ENCODE measurements at places on chromosomes 11 and 22.

- DNase-seq: no peak
These were observed 3.4 kb upstream of the RCOR2 start for GRCh38 chr11:63920126-63920938.

- DNase-seq: no peak
These were observed 9.7 kb downstream of the MS4A12 start for GRCh38 chr11:60502221-60502775.

- no peak for DNase-seq
These were observed 214.3 kb downstream of the KCNA4 start for GRCh38 chr11:29802522-29802921.

- DNase-seq: no peak
These were observed 33.3 kb upstream of the MYEOV start for GRCh38 chr11:69260622-69261021.

DNA sequence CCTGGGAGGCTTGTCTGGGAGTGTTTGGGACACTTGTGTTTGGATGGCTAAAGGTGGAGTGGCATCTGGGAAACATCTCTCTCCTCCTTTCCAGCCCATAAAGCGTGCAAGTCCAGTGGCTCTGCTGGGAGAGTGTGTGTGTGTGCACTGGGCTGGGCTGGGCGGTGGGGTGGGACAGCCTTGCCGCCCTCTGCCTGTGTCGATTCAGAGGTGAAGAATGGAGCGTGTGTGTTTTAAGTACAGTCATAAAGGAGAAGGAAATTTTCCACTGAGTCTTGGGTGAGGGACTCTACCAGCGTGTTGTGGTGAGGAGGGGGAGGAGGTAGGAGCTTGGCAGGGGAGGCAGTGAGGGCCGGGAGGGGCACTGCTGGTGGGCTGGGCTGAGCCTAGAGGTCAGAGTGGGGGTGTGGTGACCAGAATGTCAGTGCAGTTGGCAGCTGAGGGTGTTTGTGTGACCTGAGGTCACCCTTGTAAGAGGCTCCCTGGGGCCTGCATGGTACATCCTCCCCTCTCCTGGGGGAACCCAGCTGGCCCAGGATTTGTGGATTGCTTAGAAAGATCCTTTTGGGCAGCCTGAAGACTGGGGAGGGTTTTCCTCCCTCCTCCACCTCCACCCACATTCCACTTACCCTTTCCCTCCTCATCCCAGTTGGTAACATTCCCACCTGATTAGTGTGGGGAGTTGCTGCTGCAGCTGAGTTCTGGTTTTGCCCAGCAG, 1.7 kb downstream of the TIMP3 start:
- DNase-seq: peak; percentile 26

DNA sequence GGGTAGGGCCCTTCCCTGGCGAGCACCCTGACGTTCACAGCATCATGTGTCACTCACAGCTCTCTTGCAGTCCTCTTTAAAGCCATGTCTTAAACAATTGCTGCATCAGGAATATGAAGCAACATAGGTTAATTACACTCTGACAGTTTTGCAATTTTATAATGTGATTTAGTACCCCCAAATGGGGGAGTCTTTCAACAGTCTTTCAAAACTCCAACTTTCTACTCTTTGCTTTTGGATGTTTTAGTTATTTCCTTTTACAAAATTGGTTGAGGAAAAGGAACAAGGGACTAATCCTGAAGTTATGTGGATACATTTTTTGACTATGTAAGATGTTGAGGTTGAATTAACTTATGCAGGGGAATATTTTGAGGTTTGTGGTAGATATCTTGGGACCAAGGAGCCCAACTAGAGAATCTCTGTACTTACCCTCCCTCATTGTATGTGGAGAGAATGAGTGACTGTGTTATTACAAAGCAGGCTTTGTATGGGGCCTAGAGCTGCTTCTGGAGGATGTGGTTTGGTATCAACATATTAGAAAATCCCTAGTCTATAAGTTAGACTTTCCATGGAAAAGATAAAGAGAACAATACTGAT, at the start of gene MMP8:
TSS of gene MMP8 (minus strand) at position 51 of the 597 bp plus-strand sequence. CDS start 99 bp downstream, outside the sequence.
- DNase-seq: no peak

DNA sequence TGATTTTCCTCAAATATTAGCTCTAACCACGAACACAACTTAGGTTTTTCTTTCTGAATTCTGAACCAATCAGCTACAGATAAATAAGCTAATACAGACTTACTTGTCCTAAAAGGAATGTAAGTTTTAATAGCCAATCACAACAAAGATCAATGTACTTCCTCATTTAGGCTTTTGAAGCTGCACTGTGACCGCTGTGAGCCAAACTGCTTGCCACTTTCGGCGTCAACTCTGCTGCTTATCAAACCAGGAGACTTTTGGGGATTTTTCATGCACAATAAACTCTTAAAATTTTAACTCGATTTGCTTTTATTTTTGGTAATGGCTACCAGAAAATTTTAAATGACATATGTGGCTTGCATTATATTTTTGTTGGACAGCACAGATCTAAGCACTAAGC, 92.5 kb downstream of the TMPRSS5 start:
- DNase-seq: peak; percentile 28

DNA sequence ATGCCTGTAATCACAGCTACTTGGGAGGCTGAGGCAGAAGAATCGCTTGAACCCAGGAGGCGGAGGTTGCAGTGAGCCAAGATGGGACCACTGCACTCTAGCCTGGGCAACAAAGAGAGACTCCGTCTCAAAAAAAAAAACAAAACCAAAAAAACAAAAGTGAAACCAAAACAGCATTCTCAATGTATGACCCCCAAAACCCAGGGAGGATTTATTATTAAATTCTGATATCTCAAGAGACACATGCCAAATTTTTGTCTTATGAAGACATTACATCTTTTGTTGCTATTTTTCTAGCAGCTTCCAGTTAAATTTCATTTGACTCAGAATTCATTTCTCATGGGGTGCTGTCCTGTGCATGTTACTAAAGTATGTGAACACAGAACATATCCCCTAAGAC, 3.0 kb upstream of the YPEL4 start:
- DNase-seq: no peak

DNA sequence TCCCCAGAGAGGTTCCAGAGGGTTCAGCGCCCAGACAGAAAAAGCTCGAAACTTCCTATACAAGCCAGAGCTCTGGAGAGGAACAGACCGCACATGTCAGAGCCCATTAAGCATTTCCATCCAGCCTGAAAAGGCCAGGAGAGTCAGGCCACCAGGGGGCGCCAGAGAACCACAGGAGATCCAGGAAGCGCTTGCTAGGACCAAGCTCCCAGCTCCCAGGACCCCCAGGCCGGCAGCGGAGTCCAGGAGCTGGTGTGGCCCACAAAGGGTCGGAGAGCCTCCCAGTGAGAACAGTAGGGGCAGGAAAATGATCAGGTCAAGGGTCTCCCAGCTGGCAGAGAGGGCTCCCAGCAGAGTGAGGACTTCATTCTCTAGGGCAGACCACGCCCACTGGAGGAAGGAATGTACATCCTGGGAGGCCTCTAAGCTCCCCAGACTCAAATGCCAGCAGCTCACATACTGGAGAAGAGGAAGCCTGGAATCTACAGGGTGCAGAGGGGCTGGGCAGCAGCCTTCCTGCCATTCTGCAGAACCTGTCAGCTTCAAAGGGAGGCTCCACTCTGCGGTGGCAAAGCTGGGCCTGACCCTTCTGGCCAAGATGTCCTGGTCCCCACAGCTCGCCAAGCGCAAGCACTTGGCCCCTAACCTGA, 2.1 kb upstream of the MEI1 start:
- peak; percentile 90 for DNase-seq

DNA sequence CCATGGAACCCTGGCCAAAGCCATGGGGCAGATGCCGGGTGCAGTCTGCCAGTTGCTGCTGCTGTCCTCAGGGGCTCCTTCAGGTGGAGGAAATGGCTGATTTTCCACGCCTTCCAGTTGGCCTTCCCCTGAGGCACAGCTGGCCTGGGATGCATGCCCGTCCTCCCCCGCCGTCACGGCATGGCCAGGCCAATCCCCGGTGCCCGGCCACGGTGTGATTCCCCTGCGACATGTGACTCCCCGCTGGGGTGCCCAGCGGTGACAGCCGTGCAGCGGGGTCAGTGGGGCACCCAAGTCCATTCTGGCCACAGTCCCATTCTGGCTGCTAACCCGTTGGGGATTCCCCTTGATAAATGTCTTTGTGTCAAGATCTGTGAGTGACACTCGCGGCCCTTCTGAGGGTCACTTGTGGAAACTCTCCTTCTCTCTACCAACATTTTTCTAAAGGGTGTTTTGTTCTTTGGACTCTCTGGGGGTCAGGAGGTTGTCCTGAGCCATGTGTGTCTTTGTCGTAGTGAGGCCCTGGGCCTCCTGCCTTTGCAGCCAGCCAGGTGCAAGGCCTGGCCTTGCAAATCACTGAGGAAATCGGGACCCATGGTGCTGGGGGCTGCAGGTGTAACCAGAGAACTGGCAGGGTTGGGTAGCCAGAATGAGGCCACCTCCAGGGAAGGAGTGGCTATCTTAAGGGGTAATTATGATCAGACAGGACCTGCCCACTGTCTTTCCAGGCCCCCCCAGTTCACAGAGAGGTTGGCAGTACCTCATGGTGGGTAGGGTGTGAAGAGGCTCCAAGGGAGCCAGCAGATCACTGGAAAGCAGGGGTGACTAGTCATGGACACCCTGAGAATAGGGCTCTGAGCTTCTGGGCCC, 37.1 kb downstream of the KCNQ1OT1 start:
- DNase-seq: no peak

DNA sequence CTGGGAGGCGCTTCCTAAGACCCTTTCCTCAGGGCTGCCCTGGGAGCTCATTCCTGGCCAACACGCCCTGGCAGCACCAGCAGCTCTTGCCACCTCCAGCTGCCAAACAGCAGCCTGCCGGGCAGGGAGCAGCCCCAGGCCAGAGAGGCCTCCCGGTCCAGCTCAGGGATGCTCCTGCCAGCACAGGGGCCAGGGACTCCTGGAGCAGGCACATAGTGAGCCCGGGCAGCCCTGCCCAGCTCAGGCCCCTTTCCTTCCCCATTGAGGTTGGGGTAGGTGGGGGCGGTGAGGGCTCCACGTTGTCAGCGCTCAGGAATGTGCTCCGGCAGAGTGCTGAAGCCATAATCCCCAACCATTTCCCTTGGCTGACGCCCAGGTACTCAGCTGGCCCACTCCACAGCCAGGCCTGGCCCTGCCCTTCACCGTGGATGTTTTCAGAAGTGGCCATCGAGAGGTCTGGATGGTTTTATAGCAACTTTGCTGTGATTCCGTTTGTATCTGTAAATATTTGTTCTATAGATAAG, 7.6 kb downstream of the SLC39A13 start:
- DNase-seq: no peak

- peak; percentile 94 for DNase-seq
These were observed 7.3 kb downstream of the RHOG start for GRCh38 chr11:3833449-3833848.

- DNase-seq: no peak
These were observed 264.5 kb downstream of the SOX6 start for GRCh38 chr11:16091862-16092261.

- DNase-seq: no peak
These were observed 9.3 kb upstream of the ANKRD13D start for GRCh38 chr11:67279589-67280340.

DNA sequence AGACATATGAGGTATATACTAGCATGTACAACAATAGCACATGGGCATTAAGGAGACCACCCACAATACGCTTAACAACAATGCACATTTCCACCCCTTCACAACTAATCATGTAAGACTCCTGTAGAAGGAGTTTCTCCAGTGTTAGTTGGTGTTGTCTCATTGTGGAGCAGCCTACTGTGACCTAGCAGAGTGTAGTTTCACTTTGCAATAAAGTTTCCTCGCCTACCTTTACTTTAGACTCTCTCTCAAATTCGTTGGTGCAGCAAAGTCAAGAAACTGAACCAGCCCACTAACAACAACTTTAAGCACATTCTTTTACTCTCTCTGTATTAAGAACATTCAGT, 863.6 kb downstream of the FAM181B start:
- no peak for DNase-seq

GRCh38 chr11:39247570-39248137, 2211.8 kb downstream of the LRRC4C start:
- no peak for DNase-seq

DNA sequence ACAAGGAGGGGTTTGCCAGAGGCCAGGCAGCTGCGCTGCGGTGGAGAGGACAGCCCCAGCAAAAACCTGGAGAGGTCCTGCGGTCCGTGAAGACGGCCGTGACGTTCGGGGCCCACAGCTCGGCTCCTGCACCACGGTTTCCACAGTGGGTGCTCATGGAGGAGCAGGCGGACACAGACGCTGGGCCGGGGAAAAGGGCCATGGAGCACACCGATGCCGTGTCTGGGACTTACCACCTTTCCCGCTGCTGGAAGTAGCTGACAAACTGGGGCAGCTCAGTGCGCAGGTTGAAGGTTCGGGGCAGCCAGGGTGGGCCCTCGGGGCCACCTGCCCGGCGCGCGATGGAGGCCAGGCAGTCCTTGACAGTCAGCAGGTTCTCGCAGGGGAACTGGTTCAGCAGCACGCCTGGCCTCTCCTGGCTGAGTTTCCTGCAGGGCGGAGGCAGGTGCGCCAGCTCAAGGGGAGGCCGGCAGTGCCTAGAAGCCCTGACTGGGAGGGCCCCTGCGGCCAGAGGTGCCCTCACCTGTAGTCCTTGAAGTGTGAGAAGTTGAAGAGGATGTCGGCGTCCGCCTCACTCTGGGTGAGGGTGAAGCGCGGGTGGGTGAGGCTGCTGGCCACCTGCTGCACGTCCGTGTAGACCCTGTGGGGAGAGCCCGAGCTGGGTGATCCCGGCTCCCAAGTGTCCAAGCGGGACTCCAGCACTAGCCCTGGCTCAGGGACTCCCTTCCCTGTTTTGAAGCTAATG, 12.8 kb downstream of the TTLL12 start:
- DNase-seq: no peak

GRCh38 chr11:93694557-93694956, 33.1 kb downstream of the CEP295 start:
- no peak for DNase-seq

DNA sequence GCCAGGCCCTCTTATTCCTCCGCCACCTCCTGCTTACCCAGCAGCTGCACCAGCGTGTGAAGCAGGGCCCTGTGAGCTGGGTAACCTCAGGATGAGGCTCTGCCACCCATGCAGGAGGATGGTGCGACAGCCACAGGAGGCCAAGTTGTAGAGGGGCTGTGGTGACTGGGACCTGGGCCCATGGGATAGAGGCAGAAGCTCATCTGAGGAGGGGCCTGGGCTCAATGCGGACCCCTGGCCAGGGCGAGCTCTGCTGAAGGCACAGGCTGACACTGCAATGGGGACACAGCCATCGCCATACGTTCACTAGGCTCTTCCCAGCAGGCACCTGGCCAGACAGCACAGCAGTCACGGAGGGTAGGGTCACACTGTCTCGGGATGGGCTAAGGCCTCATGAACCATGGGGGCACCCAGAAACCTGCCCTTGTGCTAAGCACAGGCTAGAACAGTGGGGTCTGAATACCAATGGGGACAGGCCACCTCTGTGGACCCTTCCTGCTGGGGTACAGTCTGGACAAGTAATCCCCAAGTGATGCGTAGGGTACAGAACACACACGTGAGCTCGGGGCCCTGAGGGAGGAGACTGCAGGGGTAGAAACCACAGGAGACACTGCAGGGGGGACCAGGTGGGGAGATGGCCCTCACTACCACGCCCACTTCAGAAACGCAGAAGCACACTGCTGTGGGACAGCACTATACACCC, 35.3 kb downstream of the GNB1L start:
- DNase-seq: no peak

GRCh38 chr11:3359092-3359824, 19.7 kb downstream of the ZNF195 start:
- peak; percentile 16 for DNase-seq

Measured in hematopoietic multipotent progenitor cell treated with erythropoietin and hydrocortisone succinate and interleukin-3 and kit ligand, for 8 days (in vitro differentiated cells).